Psoas muscle (tissue), 8 donors: ENCODE measurements at places on chromosomes 12 and 14. TPM values are rescaled to one million over a fixed set of nuclear protein-coding genes. Genes with fewer than 3 reads are reported as not detected.

TMEM30B gene
- total RNA-seq: 0.84 TPM

ABCB9 gene
- 0.97 TPM for total RNA-seq

SIX1 gene
- 38.5 TPM for total RNA-seq

TMEM63C gene
- total RNA-seq: 0.04 TPM

PPM1H gene
- 1.8 TPM for total RNA-seq

EIF2S3B gene
- total RNA-seq: 0.20 TPM

CFAP54 gene
- not detected for total RNA-seq

AICDA gene
- total RNA-seq: not detected

INHBC gene
- total RNA-seq: 0.18 TPM

NELL2 gene
- total RNA-seq: 0.17 TPM

DNA sequence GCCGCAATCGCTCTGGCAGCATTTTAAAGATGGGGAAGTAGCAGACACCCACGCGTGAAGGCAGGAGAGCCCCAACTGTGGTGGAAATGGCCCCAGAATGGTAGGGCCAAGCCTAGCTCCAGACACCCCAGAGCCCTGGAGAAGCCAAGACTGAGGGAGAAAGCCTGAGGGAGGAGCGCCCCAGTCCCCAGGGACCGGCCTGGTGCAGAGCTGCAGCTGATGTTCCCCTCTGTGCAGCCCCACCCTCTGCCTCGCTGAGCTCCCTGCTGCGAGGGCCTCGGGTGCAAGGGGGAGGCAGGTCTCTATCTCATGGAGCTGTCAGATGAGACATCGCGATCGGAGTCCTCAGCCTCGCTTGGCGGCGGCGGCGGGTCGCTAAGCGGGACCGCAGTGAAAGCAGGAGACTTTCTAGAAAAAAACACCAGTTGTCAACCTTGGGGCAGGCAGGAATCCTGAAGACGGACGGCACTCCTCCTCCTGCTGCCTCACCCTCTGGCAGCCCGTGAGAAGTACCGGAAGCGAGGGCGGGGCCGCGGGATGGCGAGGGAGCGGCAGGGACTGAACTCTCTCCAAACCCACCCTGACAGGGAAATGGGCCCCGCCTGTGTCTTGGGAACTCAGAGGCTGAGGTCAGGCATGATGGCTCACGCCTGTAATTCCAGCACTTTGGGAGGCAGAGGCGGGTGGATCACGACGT, 6.0 kb downstream of the GAPDH start:
- H3K27ac ChIP-seq: peak overlapping the region; percentile 97
- peaks cover 52% of the 10 kb centered on the region for H3K4me1 ChIP-seq
- peak; percentile 95 for DNase-seq
- H3K27me3 ChIP-seq: no peaks in the 10 kb centered on the region
- H3K36me3 ChIP-seq: no peaks in the 10 kb centered on the region

GRCh38 chr14:101246894-101247841, 314.1 kb upstream of the DIO3 start:
- peak; percentile 26 for DNase-seq
- peaks cover 4% of the 10 kb centered on the region for H3K27me3 ChIP-seq
- H3K4me3 ChIP-seq: no peak overlapping the region
- H3K36me3 ChIP-seq: no peaks in the 10 kb centered on the region

GRCh38 chr12:85653731-85654455, 182.3 kb downstream of the RASSF9 start:
- H3K36me3 ChIP-seq: no peaks in the 10 kb centered on the region
- DNase-seq: no peak
- no peaks in the 10 kb centered on the region for H3K27me3 ChIP-seq
- H3K4me3 ChIP-seq: no peak overlapping the region
- H3K4me1 ChIP-seq: no peaks in the 10 kb centered on the region

DNA sequence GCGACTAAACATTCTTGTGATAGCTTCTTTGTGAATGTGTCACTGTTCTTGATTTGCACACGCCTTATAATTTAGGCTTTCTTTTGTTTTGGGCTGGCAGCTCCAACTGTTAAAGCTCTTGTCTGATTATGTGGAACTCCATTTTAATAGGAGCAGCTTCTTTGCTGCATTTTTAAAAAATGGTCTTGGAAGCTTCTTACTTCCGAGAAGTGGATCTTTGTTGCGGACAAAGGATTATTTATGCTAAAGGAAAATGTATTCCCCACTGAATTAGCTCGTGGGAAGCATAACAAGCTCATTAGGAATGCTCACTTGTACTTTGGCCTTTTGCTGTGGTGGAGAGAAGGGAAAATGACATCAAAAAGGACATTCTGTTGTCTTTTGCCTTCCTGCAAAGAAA, 20.0 kb downstream of the GAS2L3 start:
- H3K27me3 ChIP-seq: no peaks in the 10 kb centered on the region
- H3K36me3 ChIP-seq: no peaks in the 10 kb centered on the region
- DNase-seq: no peak
- H3K4me3 ChIP-seq: no peak overlapping the region
- no peak overlapping the region for H3K27ac ChIP-seq

GRCh38 chr14:61369454-61369810, 48.1 kb downstream of the PRKCH start:
- H3K27ac ChIP-seq: no peak overlapping the region
- no peaks in the 10 kb centered on the region for H3K27me3 ChIP-seq
- peaks cover 16% of the 10 kb centered on the region for H3K4me1 ChIP-seq
- no peak overlapping the region for H3K4me3 ChIP-seq
- H3K36me3 ChIP-seq: no peaks in the 10 kb centered on the region

DNA sequence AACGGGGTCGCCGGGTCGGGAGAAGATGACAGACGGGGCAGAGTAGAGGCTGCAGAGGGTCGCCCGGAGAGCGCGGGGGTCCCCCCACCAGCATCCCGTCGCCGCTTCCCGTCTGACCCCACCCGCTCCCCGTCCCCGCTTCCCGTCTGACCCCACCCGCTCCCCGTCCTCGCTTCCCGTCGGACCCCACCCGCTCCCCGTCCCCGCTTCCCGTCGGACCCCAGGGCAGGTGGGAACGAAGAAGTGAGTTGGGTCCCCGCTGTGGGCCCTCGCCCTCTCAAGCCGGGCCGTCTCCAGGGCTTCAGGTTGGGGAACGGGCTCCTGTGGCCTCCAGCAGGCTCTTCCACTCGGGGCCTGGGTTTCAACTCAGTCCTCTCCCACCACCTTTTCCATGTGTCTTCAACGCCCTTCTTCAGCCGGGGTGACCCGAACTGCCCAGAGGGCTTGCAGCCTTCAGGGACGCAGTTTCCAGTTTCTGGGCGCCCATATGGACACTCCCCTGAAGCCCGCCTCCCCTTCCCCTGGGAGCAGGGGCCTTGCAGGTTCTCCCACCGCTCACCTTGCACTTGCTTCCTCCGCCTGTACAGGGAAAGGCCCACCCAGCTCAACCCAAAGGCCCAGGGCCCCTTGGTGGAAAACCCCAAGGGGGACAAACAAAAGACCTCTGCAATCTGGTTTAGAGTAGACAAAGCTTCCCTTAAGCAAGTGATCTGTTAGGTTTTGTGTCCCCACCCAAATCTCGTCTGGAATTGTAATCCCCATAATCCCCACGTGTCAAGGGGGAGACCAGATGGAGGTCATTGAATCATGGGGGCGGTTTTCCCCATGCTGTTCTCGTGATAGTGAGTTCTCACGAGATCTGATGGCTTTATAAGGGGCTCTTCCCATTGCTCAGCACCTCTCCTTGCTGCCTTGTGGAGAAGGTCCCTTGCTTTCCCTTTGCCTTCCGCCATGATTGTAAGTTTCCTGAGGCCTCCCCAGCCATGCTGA, 66.5 kb downstream of the TNFAIP2 start:
- H3K36me3 ChIP-seq: no peaks in the 10 kb centered on the region
- H3K4me1 ChIP-seq: peaks cover 4% of the 10 kb centered on the region
- H3K27me3 ChIP-seq: no peaks in the 10 kb centered on the region
- DNase-seq: no peak
- H3K27ac ChIP-seq: no peak overlapping the region

GRCh38 chr14:93879362-93879983, 47.7 kb upstream of the FAM181A start:
- H3K4me1 ChIP-seq: no peaks in the 10 kb centered on the region
- DNase-seq: no peak
- no peak overlapping the region for H3K4me3 ChIP-seq
- no peak overlapping the region for H3K27ac ChIP-seq
- H3K27me3 ChIP-seq: peaks cover 1% of the 10 kb centered on the region

DNA sequence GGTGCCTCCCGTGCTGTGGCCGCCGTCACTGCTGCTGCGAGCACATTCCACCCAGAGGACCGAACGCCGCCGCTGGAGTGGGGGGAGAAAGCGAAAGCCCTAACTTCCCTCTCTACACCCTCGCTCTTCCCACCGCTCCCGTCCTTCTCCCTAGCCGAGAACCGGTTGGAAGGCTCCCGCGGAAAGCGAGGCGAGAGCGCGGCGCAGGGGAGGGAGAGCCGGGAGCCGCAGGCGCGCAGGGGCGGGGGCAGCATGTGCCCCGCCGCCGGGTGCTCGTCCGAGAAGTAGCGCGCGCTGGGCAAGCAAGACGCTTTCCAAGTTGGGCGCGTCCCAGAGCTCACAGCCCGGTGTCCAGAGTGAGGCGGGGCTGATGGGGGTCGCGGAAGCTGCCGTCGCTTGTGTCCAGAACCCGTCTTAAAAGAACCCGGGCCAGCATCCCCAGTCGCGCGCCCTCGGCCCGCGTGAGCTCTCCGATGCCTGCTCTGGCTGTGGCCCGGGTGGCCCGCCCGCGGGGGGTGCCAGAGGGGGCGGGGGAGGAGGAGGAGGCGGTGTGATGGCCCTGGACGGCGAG, at the start of gene TRHDE:
Gene TRHDE, plus strand, starts transcription at position 280 of the 571 bp plus-strand sequence. Its CDS starts 274 bp downstream, at position 554.
- no peaks in the 10 kb centered on the region for H3K36me3 ChIP-seq
- H3K27me3 ChIP-seq: peaks cover 20% of the 10 kb centered on the region
- H3K27ac ChIP-seq: peak within 1 kb of the TSS; percentile 65
- H3K4me1 ChIP-seq: peaks cover 10% of the 10 kb centered on the region

DNA sequence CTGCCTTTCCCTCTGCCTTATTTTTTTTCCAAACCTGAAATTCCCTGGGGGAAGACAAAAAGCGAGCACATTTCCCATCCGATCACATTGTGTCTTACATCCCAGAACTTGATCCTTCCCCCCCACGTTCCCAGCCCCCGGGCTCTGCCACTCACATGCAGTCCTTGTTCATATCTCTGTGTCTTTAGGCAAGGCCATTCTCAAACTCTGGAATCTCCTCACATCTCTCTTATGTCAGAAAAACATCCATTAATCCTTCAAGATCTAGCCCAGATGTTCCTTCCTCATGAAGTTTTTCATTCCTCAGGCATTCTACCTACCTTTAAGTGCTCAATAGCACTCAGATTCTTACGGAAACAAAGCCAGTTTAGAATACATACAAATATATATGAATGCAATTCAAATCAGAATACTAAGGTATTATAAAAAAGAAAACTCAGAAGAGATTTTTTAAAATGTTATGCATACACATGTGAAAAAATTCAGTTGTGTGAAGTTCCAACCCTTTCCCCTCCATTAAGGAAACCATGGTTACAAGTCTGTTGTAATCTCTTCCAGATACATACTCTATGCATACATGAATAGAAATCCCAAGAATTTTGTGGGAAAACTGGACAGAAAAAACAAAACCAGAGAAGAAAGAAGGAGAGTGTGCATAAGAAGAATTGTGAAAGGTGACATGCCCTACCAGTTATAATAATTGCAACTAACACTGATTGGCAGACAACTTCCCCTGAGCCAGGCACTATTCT, 120.3 kb downstream of the SLC38A1 start:
- no peaks in the 10 kb centered on the region for H3K27me3 ChIP-seq
- DNase-seq: no peak
- H3K27ac ChIP-seq: no peak overlapping the region
- no peaks in the 10 kb centered on the region for H3K36me3 ChIP-seq
- H3K4me1 ChIP-seq: no peaks in the 10 kb centered on the region

- H3K4me1 ChIP-seq: peaks cover 74% of the 10 kb centered on the region
- peaks cover 2% of the 10 kb centered on the region for H3K36me3 ChIP-seq
- H3K27ac ChIP-seq: peak overlapping the region; percentile 97
- DNase-seq: no peak
- peak overlapping the region; percentile 41 for H3K4me3 ChIP-seq
- H3K27me3 ChIP-seq: no peaks in the 10 kb centered on the region
These were observed 3.7 kb downstream of the SUSD6 start for GRCh38 chr14:69615121-69615495.

DNA sequence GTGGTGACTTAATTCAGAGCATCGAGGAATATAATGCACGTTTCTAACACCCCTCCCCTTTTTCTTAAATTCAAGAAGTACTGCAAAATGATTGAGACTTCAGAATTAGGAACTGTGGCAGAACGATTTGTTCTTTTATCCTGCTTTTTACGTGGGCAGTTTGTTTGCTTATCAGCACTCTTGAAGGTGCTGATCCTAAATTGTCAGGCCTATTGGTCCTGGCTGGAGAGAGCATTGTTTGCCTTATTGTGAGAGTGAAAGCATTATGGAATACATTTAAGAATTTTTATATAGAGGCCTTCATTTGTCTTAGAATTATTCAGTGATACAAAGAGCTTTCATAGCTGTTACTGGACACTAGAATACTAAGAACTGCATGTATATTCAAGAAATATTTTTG, 59.1 kb downstream of the TMTC2 start:
- no peak for DNase-seq
- H3K36me3 ChIP-seq: no peaks in the 10 kb centered on the region
- H3K27ac ChIP-seq: no peak overlapping the region
- no peaks in the 10 kb centered on the region for H3K4me1 ChIP-seq

- H3K27ac ChIP-seq: no peak overlapping the region
- no peak overlapping the region for H3K4me3 ChIP-seq
- DNase-seq: no peak
- H3K4me1 ChIP-seq: no peaks in the 10 kb centered on the region
- H3K36me3 ChIP-seq: peaks cover 100% of the 10 kb centered on the region
- H3K27me3 ChIP-seq: no peaks in the 10 kb centered on the region
These were observed 33.7 kb downstream of the PARP2 start for GRCh38 chr14:20377171-20377570.

DNA sequence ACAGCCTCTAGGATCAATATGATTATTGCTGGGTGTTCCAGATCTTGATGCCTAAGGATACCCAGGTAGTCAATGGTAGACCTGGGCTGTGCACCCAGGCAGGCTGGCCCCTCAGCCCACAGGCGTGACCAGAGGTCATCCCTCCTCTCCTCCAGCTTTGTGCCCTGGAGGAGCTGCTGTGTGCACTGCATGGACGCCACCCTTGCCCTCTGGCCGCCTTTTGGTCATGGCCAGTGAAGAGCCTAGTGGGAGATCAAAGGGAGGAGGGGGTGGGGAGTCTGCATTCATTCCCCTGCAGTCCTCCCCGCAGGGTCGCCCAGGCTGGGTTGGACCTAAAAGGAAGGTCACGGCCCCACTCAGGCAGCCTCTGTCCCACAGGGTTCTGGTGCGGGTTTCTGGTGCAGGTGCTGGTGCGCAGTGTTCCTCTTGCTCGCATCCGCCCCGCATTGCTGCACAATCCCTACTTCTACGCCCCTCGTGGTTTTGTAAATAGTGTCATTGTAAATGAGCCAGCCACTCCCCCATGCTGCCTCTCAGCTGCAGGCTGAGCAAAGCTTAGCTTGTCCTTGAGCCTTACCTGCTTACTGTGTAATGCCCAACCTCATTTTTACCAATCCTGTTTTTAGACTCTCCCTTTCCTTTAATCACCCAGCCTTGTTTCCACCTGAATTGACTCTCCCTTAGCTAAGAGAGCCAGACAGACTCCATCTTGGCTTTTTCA, 55.3 kb downstream of the PSMA6 start:
- no peaks in the 10 kb centered on the region for H3K27me3 ChIP-seq
- no peak overlapping the region for H3K4me3 ChIP-seq
- no peaks in the 10 kb centered on the region for H3K36me3 ChIP-seq
- peaks cover 6% of the 10 kb centered on the region for H3K4me1 ChIP-seq
- DNase-seq: no peak
